ENCODE measurements at places on chromosomes 6 and 20. TPM values are rescaled to one million over a fixed set of nuclear protein-coding genes. Genes with fewer than 3 reads are reported as not detected.

Gene FBXL4
- total RNA-seq, result 44.6 TPM

Gene BTNL2
- total RNA-seq, result not detected

Gene KCNS1
- total RNA-seq, result 2.7 TPM

Gene FKBP1C
- total RNA-seq, result 0.31 TPM

Gene ID4
- 132 TPM for total RNA-seq

GRCh38 chr6:141028791-141029280 is 1103.9 kb upstream of the GJE1 start:
- no peak for DNase-seq

- DNase-seq, result no peak
Observed at GRCh38 chr20:31877684-31878083, 7.2 kb downstream of the TTLL9 start.

DNA sequence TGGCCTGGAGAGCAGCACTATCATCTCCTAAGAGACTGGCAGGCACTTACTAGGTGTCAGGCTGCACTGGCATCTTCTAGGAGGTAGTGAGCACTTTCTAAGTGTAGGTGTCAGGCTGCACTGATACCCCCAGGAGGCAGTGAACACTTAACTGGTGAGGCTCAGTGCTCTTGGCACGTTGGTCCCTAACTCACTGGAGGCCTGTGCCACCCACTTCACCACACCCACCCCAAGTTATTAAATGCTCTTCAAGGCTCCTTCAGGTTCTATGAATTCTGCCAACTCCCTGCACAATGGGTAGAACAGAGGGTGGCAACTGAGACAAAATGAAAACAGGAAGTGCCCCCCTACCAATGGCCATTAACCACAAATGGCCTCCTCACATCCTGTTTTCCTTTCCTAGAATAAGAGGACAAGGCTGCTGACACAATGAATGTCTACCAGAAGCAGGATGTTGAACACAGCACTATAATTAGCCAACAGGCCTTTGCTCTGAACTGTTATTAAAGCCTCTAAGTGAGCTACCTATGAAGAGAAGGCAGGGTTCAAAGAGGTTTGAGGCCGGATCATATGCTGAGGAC is 29.4 kb downstream of the NCOA5 start:
- no peak for DNase-seq

GRCh38 chr6:14751645-14752175 is 494.2 kb upstream of the JARID2 start:
- no peak for DNase-seq

GRCh38 chr6:11203306-11204004 is 29.0 kb downstream of the NEDD9 start:
- DNase-seq, result no peak

- no peak for DNase-seq
Observed at GRCh38 chr20:20710443-20711315, 1.8 kb downstream of the RALGAPA2 start.

- DNase-seq, result no peak
Observed at GRCh38 chr6:166996406-166996805, 2.8 kb upstream of the CEP43 start.

- no peak for DNase-seq
Observed at GRCh38 chr20:39588148-39588757, 626.1 kb downstream of the DHX35 start.

DNA sequence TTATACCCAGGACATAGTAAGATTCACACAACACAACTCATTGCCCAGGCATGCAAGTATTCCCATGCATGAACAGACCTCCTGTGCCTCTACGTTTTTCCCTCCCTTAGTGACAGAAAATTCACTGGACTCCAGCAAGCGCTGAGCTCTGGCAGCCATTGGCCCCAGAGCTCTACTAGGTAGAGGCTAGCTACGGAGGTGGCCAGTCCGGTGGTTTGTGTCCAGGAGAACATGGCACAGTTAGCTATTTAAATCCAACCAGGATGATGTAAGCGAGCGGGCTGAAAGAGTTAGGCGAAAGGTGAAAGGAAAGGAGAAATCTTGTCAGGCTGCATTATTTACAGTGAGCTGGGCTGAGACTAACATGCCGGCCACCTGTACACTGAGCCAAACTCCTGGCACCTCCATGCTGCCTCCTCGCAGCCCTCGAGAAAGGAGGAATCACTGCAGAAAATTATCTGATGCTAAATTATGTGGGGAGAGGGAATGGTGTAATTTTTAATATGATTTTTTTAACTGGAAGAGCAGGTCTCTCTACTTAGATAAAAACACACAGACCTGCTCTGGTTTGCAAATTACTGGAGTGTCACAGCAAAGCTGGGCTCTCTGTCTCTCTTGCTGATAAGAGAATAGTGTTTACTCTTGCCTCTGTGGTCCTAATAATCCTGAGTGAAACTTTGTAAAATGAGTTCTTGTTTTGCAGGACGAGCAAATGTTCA is 50.1 kb upstream of the ARMC2 start:
- no peak for DNase-seq
